Activated CD8-positive, alpha-beta T cell treated with anti-CD3 and anti-CD28 coated beads for 36 hours (primary cell): ENCODE measurements at places on chromosomes 12 and 14. TPM values are rescaled to one million over a fixed set of nuclear protein-coding genes. Genes with fewer than 3 reads are reported as not detected.

Gene DAD1
- total RNA-seq, result 194 TPM

GRCh38 chr14:29217813-29218450, 451.3 kb downstream of the FOXG1 start:
- no peak for DNase-seq

- no peak for DNase-seq
Measured at GRCh38 chr12:39420043-39420442, 22.9 kb downstream of the KIF21A start.

GRCh38 chr14:51285120-51285519, 45.1 kb downstream of the TMX1 start:
- no peak for DNase-seq

Gene C12orf50
- not detected for total RNA-seq

DNA sequence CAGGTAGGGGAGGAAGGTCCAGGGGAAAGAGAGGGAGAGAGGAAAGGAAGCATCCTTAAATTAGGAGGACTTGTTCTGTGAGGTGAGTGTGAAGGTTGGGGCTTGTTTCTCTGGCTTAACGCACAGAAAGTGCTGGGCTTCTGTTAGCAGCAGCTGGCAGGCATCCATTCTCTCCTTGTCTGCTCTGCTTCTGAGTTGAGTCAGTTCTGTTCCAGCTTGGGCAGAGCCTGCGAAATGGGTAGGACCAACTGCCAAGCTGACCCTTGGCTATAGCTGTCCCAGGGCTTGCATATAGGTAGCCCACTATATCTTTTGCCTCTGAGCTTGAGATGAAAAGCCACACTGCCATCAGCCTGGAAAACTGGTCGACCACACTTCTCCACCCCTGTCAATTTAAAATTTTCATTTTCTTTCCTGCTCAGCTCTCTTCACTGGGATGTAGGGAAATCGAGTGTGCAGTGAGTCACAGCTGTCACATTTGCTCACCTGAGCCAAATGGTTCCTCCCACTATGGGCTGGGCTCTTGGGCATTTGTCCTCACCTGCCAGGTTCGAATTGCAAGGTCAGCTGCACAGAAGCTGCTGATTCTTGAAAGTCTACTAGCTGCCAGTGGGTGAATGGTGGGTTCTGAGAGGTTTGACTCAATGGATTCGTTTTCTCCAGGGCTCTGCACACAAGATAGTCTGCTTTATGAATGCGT, 256.4 kb upstream of the PWP1 start:
- no peak for DNase-seq

Gene CLECL1
- 6.0 TPM for total RNA-seq

Gene SRGAP1
- total RNA-seq, result 0.02 TPM

Gene ALX1
- not detected for total RNA-seq

Gene SOAT2
- 5.3 TPM for total RNA-seq

Gene FGF23
- not detected for total RNA-seq
